ENCODE measurements at places on chromosomes 16 and 17.

- DNase-seq = no peak
Observed at GRCh38 chr16:4026854-4027253, 89.4 kb downstream of the ADCY9 start.

- no peak for DNase-seq
Observed at GRCh38 chr17:77311371-77311981, 170.7 kb downstream of the SEC14L1 start.

- DNase-seq = no peak
Observed at GRCh38 chr17:5225668-5226457, 8.8 kb downstream of the SCIMP start.

DNA sequence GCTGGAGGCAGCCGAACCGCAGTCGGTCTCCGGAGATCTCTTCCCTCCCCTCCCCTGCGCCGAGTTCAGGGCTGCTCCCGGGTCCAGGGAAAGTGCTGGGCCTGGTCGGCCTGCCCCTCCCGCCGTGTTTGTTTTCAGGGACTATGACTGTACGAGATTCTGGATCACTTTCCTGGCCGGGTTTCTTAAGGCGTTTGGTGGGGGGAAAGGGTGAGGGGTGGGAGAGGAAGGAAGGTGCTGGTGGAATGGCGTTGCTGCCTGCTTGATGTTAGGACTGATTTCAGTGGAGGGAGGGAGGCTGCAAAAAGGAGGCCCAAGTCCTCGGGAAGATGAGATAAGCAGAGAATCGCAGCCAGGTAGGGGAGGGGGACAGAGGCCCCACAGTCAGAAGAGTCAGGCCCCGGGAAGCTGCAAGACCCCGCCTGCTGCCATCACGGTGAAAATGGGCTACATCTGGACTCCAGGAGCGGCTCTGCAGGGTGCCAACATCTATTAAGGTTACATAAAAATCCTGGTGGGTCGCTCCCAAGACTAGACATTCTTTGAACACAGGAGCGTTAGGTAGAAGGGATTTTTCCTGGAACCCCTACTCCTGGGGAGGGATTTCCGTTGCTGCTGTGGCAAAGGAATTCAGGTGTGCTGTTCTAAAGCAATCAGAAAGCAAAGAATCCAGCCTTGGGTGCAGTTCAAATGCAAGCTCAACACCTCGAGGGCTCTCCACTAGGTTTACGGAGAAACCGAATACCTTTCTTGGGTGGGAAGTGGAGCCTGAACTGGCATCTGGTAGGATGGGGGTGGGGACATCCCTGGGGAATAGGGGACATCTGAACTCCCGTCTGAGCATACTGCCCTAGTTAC lies 1.2 kb downstream of the ARHGAP44 start:
- DNase-seq = no peak

- no peak for DNase-seq
Observed at GRCh38 chr17:67474081-67474661, 97.1 kb downstream of the PITPNC1 start.

DNA sequence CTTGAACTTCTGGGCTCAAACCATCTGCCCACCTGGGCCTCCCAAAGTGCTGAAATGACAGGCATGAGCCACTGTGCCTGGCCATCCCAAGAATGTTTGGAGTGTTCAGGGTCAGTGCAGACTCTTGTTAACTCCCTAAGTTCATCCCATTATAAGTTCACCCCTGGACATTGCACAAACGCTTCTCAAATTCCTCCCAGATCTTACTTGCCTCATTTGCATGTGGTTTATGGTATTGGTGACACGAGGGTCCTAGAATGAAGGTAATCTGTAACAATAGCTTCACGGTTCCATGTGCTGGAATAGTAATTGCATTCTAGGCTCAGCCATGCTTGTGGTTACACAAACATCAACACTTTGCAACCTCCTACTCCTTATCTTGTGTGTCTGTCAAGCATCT lies 5.0 kb upstream of the CCDC42 start:
- DNase-seq = no peak

- no peak for DNase-seq
Observed at GRCh38 chr17:48611213-48611612, 396 bp upstream of the HOXB7 start.

DNA sequence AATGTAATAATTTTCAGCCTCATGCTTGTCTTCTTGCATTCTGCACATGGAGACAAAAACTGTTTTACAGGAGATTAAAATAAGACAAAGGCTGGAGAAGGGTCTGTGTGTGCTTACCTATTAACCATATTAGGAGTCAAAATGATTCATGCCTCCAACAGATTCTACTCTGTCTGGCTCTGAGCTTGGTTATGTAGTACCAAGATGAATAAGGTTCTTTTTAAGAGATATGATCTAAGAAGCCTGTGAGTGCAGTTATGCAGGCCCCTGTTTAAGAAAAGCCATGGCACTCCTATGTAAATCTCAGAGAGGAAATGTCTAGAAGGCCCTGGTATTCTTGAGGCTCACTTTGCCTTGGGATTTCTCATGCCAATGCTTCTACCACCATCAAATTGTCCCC lies 486.6 kb upstream of the CDH11 start:
- no peak for DNase-seq

DNA sequence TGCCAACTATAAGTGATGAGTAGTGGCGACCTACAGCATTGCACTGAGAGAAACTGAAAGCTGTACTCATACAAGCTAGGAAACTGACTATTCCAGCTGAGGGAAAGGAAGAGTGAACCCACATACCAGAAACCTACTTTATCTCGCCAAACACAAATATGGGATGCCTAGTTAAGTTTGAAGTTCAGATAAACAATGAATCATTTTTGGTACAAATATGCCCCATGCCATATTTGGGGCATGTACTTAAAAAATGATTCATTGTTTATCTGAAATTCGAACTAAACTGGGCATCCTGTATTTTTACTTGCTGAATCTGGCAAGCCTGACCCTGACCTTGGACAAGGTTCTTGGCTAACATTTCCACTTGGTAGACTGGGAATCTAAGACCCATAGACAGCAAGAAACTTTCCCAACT lies 527.8 kb upstream of the PSMD7 start:
- DNase-seq = no peak
